ENCODE measurements at places on chromosomes 1 and 21.

DNA sequence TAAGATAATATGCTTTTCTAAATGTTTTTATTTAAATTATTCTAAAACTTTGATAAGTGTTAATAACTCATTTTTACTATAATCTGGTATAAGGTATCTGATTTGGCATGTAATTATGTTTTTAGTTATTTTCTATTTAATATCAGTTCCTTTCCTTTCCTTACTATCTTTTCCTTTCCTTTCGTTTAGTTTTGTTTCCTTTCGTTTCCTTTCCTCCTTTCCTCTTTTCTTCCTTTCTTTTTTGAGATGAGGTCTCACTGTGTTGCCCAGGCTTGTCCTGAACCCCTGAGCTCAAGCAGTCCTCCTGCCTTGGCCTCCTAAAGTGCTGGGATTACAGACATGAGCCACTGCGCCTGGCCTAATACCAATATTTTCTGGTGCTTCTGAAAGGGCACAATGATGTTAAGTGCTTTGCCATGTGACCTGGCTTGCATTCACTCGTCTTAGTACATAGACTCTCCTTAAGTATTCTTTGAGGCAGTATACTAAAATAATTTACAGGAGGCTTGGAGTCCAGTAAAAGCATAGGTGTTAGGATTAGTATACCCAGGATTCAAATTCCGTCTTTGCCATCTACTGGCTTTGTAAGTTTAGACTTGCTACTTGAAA is 18.7 kb downstream of the MIER1 start:
- no peak for DNase-seq

- DNase-seq: no peak
Observed at GRCh38 chr1:71193153-71193552, 112.3 kb upstream of the ZRANB2 start.

- no peak for DNase-seq
Observed at GRCh38 chr1:223137455-223138085, 5.5 kb downstream of the TLR5 start.

DNA sequence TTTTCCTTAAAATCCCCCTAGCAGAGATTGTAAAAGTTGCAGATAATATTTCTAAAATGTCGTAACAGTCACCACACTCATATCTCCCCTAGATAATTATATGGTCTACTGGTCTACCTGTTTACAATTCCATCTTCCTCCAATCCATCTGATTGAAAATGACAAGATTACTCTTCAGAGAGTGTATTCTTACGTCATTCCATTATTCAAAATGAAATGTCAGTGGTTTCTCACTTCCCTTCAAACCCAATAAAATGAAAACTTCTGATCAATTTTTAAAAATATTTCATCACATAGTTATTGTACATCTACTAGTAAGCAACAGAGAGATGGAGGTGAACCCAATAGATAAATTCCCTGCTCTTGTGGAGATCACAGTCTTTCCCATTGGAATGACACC is 202.2 kb upstream of the C8B start:
- peak; percentile 30 for DNase-seq

GRCh38 chr1:234529095-234529949 is 50.3 kb upstream of the TARBP1 start:
- DNase-seq: no peak

DNA sequence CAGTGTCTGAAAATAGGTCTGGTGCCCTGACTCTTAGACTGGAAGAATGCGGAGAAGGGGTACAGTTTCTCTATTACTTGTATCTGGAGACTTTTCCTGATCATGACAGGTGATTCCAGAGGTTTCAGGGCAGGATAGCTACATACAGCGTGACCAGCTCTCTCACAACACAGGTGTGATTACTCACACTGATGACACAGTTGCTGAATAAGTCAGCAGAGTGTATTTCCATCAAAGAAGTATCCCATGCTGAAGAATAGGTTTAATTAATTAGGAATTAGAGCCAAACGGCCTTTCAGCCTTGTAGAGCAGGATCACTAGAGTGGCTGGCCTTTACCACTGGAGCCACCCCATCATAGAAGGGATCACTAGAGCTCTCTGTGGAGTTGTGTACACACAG is 298.6 kb downstream of the LMX1A start:
- DNase-seq: no peak

DNA sequence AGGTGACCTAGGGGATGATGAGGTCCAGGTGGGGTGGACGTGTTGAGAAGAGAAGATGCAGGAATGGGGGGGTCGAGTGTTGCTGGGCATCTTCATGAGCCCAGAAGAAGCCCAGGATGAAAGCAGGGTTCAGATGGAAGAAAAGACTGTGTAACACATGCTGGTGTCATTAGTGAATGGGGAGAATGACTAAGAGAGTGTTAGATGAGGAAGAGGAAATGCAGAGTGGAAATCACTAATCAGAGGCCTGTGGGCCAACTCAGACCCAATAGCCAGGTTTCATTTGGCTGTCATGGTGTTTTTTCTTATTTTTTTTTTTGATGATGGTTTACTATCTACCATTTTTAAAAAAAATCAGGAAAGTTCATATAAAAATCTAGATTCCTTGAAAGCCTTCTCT is 180.8 kb upstream of the CAMK1G start:
- peak; percentile 7 for DNase-seq

DNA sequence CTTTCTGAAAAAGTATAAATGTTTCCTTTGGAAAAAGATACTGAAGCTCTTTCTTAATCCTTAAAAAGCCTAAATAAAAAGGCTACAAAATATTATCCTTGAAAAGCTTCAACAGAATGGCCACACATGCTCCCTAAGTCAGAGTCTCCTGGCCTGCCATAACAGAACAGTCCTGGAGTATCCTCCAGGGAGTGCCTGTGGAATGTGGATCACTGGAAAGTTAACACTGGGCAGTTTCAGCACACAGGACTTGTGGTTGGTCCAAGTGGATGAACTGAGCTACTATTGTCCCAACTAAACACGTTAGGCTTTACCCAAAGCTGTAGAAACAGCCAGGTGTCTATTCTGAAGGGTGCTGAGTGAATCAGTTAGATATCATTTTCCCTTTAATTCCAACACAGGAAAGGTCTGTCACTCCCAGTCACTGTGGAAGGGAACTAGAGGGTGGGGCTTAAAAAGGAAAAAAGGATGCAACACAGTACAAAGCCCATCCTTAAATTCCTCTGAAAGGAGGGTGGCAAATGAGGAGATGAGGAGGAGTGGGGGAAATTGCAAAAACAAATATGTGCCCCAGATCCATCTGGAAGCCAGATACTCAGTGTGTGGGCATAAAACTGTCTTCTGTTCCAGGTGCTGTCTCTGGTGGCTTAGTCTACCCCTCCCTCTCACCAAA is 196.3 kb upstream of the SPAG17 start:
- no peak for DNase-seq

GRCh38 chr1:152811050-152811449 is 721 bp upstream of the LCE1B start:
- DNase-seq: no peak

DNA sequence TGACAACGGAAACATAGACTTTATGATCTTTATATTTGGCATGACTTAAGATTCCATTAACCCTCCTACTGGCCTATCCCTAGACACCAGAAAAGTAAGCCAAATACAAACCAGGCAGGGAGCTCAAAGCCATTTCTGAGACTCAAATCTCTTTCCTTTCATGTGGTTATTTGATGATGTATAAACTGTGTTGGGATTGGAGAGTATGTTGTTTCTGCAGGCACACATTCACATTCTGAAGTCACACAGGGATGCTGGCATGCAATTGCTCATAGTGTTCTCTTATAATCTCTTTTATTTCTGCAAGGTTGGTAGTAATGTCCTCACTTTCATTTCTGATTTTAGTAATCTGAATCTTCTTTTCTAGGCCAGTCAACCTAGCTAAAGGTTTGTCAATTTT is 5.8 kb downstream of the ZMYND12 start:
- peak; percentile 59 for DNase-seq

- DNase-seq: peak; percentile 29
Observed at GRCh38 chr1:22930240-22930912, 42.3 kb downstream of the LACTBL1 start.

DNA sequence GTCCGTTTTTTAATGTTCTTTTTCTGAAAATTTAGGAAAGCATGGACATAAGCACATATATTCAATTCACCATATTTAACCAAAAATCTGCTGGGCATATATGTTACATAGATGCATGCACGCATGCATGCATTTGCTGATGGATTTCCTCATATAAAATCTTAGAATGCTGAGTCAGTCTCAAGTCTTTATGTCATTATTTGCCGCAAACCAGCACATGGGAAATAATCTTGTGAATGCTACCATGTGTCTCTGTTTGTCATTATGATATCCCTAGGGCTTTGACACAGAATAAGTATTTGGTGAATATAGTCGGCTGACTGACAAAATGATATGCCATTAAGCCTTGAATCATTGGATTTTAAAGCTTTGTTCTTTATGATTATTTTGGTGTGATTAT is 776.5 kb downstream of the KCNT2 start:
- no peak for DNase-seq

DNA sequence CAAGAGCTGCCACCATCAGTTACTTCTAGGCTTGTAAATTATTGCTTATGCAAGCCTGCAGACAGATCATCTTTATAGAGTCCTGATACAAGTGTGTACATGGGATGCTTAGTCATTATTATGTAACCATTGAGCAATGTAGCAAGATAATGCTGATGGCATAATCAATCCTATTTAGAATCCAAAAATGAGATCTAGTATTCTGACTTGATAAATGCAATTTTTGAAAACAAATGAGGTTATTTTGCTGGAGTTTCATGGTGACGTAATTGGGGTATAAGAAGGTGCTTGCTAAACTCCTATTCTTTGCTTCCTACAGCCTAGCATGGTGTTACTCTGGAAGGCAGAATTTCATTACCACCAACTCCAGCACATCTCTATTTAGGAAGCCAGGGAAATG is 801.7 kb upstream of the PRMT6 start:
- DNase-seq: no peak

DNA sequence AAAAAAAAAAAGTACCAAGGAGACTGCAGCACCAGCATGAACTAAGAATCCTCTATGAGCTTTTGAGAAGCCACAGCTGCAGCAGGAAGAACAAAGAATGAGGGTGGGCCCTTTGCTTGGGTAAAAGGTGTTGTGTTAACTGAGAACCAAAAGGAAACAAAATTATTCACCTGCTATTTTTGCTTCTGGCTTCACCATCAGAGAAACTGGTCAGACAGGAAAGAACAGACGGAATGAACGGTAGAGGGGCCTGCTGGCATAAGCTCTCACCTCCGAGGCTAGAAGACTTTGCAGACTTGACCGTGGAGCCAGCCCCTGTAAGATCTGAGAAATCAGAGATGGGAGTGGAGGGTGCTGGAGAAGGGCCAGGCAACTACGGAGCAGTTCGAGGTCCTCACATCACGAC is 27.6 kb downstream of the IL10RB start:
- DNase-seq: no peak

- no peak for DNase-seq
Observed at GRCh38 chr1:231933711-231934626, 307.4 kb downstream of the DISC1 start.

- no peak for DNase-seq
Observed at GRCh38 chr1:181255270-181255929, 166.9 kb downstream of the IER5 start.

DNA sequence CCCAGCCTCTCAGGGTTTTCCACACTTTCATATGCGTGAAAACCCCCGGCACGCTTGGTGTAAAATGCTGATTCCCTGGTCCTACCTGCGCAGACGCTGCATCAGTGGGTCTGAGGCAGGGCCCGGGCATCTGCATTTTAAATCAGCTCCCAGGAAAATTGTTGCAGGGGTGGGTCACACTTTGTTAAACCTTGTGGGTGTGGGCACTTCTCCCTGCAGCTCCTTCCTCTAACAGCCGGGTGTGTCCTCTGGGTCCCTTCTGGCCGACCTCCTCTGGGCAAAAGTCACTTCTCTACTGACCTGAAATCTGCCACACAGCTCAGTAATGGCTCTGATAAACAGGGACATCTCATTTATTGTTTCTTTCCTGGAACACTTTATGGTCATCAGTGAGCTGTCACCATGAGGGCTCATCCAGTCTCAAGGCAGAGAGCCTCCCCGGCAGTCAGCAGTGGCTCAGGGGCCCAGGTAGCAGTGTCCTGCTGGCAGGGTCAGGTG is 52.8 kb upstream of the TMPRSS2 start:
- DNase-seq: no peak

- no peak for DNase-seq
Observed at GRCh38 chr1:58338081-58338480, 208.4 kb downstream of the OMA1 start.

GRCh38 chr1:92577261-92577895 is 90.7 kb upstream of the GFI1 start:
- peak; percentile 32 for DNase-seq

DNA sequence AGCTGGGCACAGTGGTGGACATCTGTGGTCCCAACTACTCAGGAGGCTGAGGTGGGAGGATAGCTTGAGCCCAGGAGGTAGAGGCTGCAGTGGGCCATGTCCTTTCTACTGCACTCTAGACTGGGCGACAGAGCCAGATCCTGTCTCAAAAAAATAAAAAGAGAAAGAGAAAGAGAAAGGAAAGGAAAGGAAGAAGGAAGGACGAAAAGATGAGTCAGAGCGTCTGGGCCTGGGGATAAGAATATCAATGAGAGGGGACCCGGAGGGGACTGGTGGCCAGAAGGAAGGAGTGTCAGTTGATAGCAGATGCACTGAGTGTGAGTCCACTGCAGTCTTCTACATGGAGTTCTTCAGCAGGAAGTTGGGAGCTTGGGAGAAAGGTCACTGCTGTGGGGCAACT is 75.6 kb downstream of the SYT6 start:
- no peak for DNase-seq

- DNase-seq: no peak
Observed at GRCh38 chr1:110538075-110538474, 19.1 kb upstream of the KCNA10 start.

- DNase-seq: no peak
Observed at GRCh38 chr1:97164276-97164639, 442.7 kb downstream of the PTBP2 start.

- no peak for DNase-seq
Observed at GRCh38 chr1:214292322-214292721, 11.4 kb downstream of the SMYD2 start.

GRCh38 chr1:6358757-6359201 is 34.8 kb downstream of the ACOT7 start:
- DNase-seq: peak; percentile 76

DNA sequence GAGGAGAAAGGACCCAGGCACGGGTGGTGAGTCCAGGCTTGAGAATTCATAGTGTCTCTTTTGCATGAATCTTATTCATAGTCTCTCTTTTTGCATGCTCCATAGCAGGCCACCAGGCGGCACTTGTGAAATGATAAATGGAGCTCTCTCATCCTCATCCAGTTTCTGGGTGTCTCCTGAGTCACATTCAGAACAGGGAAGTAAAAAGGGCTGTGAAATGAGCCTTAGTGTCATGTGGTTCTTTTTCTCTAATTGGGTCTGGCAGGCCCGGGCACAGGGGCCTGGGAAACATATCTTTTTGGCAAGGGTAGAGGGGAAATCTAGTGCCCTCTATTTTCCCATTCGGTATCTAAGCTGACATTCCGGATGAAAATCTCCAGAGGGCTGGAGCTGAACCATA is 19.1 kb upstream of the NCF2 start:
- no peak for DNase-seq

DNA sequence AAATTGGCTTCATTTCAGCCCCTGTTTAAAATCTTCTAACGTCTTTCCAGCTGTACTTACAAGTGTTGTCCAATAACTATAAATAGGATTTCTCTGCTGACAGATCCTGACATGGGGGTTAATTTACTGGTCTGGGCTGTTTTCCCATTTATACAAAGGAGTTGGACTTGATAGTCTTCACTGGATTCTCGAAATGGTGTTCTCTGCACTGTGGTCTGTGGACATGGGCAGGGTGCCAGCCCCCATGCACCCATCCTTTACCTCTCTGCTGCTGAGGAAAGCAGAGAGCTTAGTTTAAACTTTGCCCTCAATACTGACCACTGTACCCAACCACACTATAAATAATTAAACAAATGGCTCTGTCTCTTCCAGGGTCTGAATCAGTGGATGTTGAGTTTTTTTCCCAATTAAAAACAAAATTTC is 5.2 kb downstream of the DIO1 start:
- no peak for DNase-seq
